ENCODE measurements at places on chromosomes 13 and 19. TPM values are rescaled to one million over a fixed set of nuclear protein-coding genes. Genes with fewer than 3 reads are reported as not detected.
A peak's percentile ranks its signal among the peaks of the same experiment; 100 is the strongest.

- DNase-seq, result no peak
- no peaks in the 10 kb centered on the region for H3K36me3 ChIP-seq
- H3K4me1 ChIP-seq, result no peaks in the 10 kb centered on the region
- H3K27ac ChIP-seq, result peak overlapping the region; percentile 75
- no peak overlapping the region for H3K4me3 ChIP-seq
These were observed 119.7 kb downstream of the FRY start for GRCh38 chr13:32151240-32151639.

DNA sequence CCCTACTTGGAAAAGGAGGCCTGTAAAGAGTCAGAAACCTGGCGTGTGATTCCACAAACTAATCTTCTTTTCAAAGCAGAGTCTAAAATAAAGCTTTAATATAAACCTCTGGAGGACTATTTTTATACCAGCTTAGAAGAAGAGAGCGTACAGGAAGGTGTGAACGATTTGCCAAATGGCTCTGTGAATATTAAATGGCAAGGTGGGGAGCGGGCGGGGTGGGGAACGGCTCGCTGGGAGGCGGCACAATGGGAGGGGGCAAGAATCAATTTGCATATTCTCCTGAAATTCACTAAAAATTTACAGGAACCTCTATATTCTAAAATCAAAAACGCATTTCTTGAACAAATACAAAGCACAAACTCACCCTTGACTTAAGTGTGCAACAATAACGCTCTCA lies 982 bp downstream of the ZNF780B start:
- peaks cover 16% of the 10 kb centered on the region for H3K36me3 ChIP-seq
- H3K4me3 ChIP-seq, result peak overlapping the region; percentile 64
- no peak for DNase-seq
- H3K27me3 ChIP-seq, result no peaks in the 10 kb centered on the region

- DNase-seq, result no peak
- no peak overlapping the region for H3K4me3 ChIP-seq
- peak overlapping the region; percentile 67 for H3K27ac ChIP-seq
- H3K27me3 ChIP-seq, result no peaks in the 10 kb centered on the region
These were observed 20.9 kb downstream of the C19orf12 start for GRCh38 chr19:29694161-29694560.

DNA sequence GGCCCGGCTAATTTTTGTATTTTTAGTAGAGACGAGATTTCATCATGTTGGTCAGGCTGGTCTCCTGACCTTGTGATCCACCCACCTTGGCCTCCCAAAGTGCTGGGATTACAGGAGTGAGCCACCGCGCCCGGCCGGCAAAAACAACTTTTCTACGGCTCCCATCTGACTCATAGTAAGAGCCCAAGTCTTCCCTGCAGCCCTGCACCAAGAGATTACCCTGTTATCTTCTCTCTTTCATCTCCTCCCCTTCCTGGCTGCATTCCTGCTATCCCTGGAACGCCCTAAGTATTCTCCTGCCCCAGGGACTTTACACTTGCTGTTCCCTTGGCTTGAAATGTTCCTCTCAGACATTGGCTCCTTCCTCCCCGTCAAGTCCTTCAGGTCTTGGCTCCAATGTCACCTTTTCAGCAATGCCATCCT lies 6.6 kb downstream of the AP2S1 start:
- H3K27ac ChIP-seq, result no peak overlapping the region
- no peaks in the 10 kb centered on the region for H3K4me1 ChIP-seq
- no peak overlapping the region for H3K4me3 ChIP-seq
- peaks cover 68% of the 10 kb centered on the region for H3K36me3 ChIP-seq

CGB3 gene
- not detected for total RNA-seq
